ENCODE measurements at places on chromosomes 1 and 21.

- DNase-seq: no peak
These were observed 6.2 kb upstream of the APCS start for GRCh38 chr1:159581422-159581821.

DNA sequence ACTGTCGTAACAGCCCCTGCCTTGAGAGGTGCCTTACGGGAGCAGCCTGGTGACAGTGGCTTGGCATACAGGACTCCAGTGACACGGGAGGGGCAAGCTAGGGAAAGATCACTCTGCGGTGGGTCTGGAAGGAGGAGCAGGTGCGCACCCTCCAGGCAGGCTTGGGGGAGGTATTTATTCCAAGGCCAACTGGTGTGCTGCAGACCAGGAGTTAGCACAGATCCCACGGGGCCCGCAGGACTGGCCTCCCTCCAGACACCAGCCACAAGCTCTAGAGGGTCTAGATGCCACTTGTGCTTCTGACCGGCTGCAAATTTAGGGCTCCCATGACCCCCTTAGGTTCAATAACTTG lies 22.1 kb downstream of the PSEN2 start:
- DNase-seq: no peak

DNA sequence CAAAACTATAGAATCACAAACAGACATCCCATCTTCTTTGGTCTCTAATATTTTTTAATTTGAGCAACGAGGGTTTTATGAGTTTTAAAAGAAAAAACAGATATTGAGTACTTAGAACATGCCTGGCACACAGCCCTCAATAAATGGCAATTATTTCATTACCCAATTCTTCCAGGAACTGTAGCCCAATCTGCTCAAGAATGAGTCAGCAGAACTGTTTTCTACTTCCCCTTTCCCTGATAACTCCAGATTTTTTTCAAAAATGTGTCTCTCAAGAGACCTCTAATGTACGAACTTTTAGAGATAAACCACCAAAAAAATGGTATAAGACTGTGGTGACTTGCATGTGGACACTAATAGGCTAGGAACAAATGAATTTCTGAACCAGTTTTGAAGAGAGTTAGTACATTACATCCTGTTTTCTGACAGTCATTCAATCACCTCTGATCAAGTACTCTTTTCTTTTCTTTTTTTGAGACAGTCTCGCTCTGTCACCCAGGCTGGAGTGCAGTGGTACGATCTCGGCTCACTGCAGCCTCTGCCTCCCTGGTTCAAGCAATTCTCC lies 11.5 kb downstream of the ABL2 start:
- no peak for DNase-seq

- DNase-seq: no peak
These were observed 38.6 kb downstream of the NFIA start for GRCh38 chr1:61120998-61121397.

GRCh38 chr1:204149107-204149506 lies 2.7 kb downstream of the ETNK2 start:
- no peak for DNase-seq

DNA sequence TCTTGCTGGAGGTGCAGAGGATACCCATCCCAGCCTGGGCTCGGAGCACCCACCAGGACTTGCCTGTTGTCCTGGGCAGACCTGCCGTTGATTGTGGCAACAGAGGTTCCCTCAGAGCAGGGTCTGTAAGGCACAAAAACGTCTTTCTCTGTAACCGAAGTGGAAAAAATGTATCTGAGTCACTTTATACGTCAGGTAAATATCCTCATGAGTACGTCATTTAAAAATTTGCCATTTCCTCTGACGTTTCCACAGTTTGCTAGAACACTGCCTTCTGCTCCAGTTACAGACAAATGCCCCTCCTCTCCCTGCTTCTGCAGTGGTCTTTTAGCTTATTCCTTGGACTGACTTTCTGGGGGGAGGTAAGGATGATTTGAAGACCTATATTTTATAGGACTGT lies 326.8 kb downstream of the HHAT start:
- no peak for DNase-seq

DNA sequence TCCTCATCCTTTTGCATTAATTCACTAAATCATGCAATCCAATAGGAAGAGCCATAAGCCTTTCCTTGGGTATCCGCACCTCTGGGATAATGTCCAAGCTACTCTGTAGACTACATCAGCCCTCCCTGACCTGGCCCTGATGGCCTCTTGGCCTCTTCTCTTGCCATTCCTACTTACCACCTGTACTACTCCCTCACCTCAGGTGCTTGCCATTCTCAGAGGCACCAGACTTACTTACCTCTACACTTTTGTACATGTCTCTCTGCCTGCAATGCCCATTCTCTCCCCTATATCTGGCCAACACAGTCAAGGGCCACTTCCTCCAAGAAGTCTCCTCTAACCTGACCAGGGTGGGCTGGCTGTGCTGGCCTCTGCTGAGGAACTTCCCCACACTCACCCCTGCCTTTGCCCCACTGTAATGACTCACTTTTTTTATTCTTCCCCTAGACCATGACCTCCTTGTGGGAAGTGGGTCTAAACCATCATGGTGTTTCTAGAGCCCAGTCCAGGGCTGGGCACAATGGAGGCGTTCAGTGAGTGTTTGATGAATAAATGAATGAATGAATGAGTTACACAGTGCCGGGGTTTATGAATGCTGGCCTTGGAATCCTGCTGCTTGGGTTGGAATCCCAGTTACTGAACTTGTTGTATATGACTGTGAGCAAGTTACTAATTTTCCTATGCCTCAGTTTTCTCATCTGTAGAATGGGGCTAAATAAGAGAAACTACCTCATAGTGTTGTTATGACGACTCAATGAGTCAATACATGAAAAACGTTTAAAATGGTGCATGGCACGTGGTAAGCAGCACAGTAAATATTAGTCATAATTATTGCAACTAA lies 179.8 kb downstream of the FOXD2 start:
- no peak for DNase-seq

- no peak for DNase-seq
These were observed 4.3 kb upstream of the LCE2B start for GRCh38 chr1:152681616-152682015.

All from NCI-H1105 (cell line).